ENCODE measurements at places on chromosomes 16 and 17. TPM values are rescaled to one million over a fixed set of nuclear protein-coding genes. Genes with fewer than 3 reads are reported as not detected.

GRCh38 chr17:62076864-62077788 lies 12.0 kb upstream of the MED13 start:
- H3K27me3 ChIP-seq = no peaks in the 10 kb centered on the region
- no peaks in the 10 kb centered on the region for H3K4me1 ChIP-seq
- no peaks in the 10 kb centered on the region for H3K36me3 ChIP-seq
- no peak overlapping the region for H3K27ac ChIP-seq
- no peak overlapping the region for H3K4me3 ChIP-seq

The CORO1A gene
- total RNA-seq = 27.3 TPM

DNA sequence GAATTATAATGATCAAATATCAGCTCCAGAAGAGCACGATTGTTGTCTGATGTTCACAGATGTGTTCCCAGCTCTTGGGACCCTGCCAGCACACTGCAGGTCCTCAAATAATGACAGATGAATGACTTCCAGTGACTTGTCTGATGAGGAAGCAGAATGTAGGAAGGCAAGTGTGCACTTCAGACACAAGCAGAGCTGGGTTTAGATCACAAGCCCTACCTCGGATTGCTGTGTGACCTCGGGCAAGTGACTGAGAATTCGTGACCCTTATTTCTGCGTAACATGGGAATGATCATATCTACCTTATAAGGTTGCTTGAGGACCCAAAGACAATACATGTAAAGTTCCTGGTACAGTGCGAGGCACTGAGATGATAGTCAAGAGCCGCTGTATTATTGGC lies 182.2 kb downstream of the ABCC12 start:
- H3K4me3 ChIP-seq = no peak overlapping the region
- no peaks in the 10 kb centered on the region for H3K27me3 ChIP-seq
- no peak for DNase-seq
- H3K27ac ChIP-seq = no peak overlapping the region
- H3K36me3 ChIP-seq = no peaks in the 10 kb centered on the region

GRCh38 chr16:53914736-53915135 lies 210.8 kb downstream of the FTO start:
- peaks cover 16% of the 10 kb centered on the region for H3K4me1 ChIP-seq
- no peak overlapping the region for H3K27ac ChIP-seq
- no peaks in the 10 kb centered on the region for H3K27me3 ChIP-seq
- H3K4me3 ChIP-seq = no peak overlapping the region
- no peak for DNase-seq
- no peaks in the 10 kb centered on the region for H3K36me3 ChIP-seq

DNA sequence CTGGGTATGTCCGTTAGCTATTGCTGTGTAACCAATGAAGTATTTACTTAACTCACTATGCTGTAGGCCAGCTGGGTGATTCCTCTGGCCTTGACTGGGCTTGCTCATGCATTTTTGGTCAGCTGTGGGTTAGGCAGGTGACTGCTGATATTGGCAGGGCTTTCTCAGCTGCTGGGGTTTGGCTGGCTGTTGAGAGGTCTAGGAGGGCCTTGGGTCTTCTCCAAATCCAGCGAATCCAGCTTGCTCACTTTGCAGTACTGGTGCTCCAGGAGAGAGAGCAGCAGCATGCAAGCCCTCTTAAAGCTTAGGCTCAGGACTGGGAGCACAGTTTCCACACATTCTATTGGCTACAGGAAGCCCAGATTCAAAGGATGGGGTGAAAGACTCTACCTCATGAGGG lies 270.1 kb downstream of the PHKB start:
- no peak overlapping the region for H3K4me3 ChIP-seq
- H3K27me3 ChIP-seq = no peaks in the 10 kb centered on the region
- no peaks in the 10 kb centered on the region for H3K36me3 ChIP-seq
- H3K4me1 ChIP-seq = no peaks in the 10 kb centered on the region
- no peak for DNase-seq

The TBX4 gene
- total RNA-seq = not detected

GRCh38 chr16:55328611-55329569 lies 4.9 kb downstream of the IRX6 start:
- DNase-seq = no peak
- no peaks in the 10 kb centered on the region for H3K36me3 ChIP-seq
- H3K4me3 ChIP-seq = no peak overlapping the region
- H3K4me1 ChIP-seq = no peaks in the 10 kb centered on the region

- peaks cover 5% of the 10 kb centered on the region for H3K27me3 ChIP-seq
- no peaks in the 10 kb centered on the region for H3K36me3 ChIP-seq
- peak overlapping the region; percentile 12 for H3K27ac ChIP-seq
- peaks cover 2% of the 10 kb centered on the region for H3K4me1 ChIP-seq
Observed at GRCh38 chr17:36188891-36189306, 7.7 kb downstream of the CCL3L1 start.

The SPIRE2 gene
- 1.8 TPM for total RNA-seq

DNA sequence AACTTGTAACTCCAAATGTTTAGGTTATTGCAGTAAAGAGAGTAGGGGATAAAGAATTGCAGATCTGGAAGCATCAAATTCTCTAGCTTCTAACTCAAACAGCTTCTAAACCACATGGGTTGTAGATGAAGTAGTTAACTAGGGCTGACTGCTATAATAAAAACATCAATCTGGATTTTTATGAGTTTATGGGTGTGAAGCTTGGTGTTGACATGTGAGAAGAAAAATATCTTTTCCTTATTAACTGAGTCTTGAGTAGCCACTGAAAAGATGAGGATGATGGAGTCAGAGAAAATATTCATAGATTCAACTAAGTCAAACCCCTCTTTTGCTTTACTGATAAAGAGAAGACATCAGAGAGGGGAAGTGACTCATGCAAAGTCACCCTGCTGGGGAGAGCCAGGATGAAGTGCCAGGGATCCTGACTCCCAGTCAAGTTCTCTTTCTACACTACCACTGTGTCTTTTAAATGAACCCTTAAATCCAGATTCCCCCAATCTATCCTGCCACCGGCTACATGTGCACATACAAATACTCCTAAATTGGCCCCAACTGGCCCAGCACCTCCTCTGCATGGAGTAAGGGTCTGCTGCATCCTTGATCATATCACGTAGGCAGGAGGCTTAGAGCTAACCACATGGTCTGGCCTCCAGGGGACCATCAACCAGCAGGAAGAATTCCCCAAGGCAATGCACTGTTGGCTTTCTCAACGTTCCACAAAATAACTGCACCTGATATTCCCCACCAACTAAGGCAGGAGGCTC lies 264.0 kb upstream of the CCL2 start:
- H3K4me3 ChIP-seq = no peak overlapping the region
- H3K36me3 ChIP-seq = no peaks in the 10 kb centered on the region
- no peak overlapping the region for H3K27ac ChIP-seq
